ENCODE measurements at places on chromosomes 4 and X.

DNA sequence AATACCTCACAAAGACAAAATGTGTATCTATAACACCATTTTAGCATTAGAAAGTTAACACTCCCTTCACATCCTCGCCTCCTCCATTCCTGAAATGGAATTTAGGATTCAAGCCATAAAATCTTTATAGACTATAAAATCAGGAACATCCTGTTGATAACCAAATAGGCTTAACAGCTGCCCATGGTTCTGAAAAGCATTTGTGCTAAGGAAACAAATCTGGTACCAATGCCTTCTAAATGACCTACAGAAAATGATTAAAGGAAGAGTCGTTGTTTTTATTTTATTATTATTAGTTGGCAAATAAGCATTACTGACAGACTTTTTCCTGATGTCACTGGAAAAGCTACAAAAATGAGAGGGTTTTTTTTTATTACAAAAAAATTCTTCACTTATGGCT lies 79.8 kb downstream of the PAPSS1 start:
- DNase-seq, result no peak

- DNase-seq, result no peak
These were observed 38.2 kb downstream of the AFF1 start for GRCh38 chr4:86972997-86973396.

GRCh38 chr4:169727616-169728015 lies 30.1 kb downstream of the HPF1 start:
- no peak for DNase-seq

GRCh38 chr4:2942037-2942531 lies 21.1 kb downstream of the NOP14 start:
- DNase-seq, result no peak

- no peak for DNase-seq
These were observed 66.8 kb downstream of the RTL9 start for GRCh38 chrX:110425222-110426154.

DNA sequence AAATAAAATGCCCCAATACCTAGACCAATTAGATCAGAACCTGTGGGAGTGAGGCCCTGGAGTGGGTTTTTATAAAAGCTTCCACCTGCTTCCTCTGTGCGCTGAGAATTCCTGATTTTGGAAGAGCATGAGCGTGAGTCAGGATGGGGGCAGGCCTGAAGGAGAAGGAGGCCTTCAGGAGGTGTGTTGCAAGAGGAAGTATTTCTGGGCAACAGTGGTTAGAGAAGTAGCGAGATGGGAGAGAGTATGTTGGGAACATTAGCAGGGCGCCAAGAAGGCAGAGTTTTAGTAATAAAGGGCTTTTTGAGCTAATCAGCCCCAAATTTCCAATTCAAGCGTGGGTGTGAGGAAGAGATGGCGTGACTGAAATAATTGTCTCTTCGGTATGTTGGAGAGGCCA lies 349.8 kb downstream of the UNC5C start:
- no peak for DNase-seq

DNA sequence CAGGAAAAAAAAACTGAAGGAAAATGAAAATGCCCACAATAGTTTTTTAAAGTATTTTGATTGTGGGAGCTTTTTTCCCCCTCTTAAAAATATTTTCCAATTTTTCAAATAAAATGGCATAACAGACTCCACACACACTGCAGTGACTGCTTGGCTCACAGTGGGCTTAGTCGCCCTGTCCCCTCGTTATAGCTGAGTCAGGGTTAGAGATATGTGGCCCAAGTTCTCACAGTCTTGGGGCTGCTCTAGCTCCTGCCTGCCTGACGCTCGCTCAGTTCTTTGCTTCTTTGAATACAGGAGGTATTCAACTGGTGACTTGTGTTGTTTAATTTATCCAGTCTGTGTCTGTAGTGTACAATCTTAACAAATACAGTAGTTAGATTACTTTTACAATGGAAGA lies 47.7 kb downstream of the BEND2 start:
- DNase-seq, result no peak

DNA sequence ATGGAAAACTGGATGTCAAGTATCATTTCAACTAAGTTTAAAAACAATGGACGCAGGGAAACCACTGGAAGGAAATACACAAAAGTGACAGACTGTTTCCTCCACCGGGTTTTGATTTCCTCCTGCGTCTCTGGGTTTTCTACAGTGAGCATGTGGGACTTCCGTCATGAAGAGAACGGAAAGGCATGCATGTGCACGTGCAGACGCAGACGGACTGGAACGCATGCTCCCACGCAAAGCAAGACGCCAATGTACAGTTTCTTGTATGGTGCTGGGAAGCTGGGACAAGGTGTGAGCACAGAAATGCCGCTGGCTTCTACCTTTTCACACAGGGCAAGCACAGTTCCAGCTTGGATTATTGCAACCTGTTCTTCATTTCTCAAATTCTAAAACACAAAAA lies 30.3 kb upstream of the C4orf50 start:
- DNase-seq, result no peak

GRCh38 chr4:139368998-139369397 lies 66.7 kb upstream of the NDUFC1 start:
- no peak for DNase-seq

DNA sequence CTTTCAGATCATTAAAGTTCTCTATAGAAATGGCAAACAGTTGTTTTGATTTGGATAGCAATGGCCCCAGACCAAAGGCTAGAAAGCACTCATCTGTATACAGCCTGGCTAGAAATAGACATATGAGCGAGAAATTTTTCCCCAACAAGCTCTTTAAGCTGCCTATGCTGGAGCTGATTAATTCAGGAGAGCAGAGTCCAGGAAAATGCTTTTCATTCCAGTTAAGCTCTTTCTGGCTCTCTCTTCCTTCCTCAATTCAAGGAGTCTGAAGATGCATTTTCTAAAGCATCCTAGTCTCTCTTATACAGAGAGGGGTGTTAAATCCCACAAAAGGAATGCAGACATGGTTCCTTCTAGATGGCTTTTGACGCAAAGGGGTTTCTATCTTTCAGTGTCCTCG lies 141.7 kb upstream of the RAI2 start:
- DNase-seq, result no peak

DNA sequence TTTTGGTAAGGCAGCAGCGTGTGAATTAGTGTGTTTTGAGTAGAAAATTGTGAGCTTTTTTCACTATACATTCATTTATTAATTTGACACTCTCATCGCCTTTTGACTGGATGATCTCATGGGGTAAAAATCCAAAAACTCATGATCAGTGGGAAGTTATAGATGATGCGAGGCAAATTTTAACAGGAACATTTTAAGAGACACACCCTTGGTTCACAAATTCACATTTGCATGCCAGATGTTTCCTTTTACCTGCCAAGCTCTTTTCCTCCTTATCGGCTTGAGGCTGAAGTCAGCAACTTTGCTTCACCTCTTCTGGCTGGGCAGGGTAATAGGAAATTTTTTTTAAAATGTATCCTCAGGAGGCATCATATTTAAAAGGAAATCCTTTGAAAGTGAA lies 318.0 kb upstream of the HS3ST1 start:
- DNase-seq, result no peak

- no peak for DNase-seq
These were observed 16.1 kb downstream of the IQCM start for GRCh38 chr4:149799546-149799945.

- no peak for DNase-seq
These were observed 450.7 kb downstream of the GASK1B start for GRCh38 chr4:157722146-157722545.

DNA sequence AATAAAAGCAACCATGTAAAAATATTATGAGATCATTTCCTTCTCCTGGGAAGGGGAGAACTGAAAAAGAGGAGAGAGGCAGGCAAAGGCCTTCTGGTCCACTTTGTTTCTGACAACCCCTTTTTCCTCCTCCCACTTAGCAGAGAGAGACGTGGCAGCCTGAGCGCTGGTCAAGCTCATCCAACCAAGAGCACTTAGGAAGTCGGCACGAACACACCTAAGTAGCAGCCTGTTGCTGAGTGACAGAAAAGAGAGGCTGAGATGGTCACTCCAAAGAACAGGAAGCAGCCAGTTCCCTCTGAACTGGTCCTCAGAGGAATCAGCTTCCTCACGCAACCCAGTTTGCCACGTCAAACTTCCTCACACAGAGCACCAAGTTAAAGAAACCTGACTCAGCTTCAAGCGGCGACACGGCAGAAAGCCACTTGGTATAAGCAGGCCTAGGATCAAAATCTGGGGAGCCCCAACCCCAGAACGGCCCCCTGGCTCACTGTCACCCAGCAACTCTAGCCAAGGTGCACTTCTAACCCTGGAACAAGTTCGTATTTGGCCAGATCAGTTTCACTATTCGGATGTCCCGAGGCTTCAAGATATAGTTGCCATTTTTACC lies 861 bp downstream of the SEC24D start:
- DNase-seq, result peak; percentile 17

- no peak for DNase-seq
These were observed 14.6 kb downstream of the PLP1 start for GRCh38 chrX:103791228-103791627.

DNA sequence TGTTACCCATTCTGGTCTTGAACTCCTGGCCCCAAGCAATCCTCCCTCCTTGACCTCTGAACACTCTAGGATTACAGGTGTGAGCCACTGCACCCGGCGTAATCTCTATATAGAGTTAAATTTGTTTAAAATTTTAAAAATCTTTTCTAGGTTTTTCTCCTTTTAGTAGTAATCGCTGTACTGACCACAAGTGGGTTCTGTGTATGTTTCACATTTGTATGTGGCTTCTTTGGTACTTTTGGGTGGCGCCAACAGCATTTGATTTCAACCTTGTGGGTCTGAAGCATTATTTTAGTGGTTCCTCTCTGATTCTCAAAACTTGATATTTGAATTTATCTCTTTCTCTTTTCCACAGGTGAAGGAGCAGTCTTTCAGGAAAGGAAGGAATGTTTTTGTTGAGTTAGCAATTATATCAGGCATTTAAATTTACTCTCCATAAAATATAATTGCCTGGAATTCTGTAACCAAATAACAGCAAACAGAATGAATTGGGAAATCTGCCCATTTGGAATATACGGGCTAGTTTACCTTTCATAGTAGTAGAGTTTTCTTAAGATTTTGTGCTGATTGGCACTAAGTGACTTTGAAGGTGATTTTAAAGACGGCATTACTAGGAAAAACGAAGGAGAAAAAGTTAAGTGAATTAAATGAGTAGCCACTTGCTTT lies 29.5 kb downstream of the ARHGAP10 start:
- DNase-seq, result no peak

DNA sequence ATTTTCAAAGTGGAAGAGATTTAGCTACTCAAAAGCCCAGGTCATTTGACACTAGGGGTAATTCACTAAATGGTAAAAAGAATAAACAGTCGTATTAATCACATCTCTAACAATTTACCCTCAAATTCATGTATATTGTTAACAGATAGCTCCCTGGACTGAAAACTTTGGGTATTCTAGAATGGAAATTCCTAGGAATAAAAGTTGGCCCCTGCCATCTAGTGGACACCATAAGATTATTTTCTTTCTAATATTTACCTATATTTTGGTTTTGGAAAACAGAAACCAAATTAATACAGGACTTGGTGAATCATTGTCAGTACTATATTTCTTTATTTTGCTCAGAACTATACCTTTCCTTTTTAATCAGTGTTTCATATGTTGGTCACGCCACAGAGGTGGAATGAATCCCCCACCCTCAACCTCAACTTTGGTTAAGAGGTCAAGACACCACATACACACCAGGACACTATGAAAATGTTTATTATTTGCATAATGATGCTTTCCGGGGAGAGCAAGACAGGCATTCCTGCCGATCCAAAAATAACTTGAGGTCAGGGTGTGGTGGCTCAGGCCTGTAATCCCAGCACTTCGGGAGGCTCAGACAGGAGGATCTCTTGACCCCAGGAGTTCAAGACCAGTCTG lies 96.2 kb upstream of the APOOL start:
- no peak for DNase-seq

- DNase-seq, result no peak
These were observed 2266.9 kb downstream of the PCDH7 start for GRCh38 chr4:32987111-32987510.

DNA sequence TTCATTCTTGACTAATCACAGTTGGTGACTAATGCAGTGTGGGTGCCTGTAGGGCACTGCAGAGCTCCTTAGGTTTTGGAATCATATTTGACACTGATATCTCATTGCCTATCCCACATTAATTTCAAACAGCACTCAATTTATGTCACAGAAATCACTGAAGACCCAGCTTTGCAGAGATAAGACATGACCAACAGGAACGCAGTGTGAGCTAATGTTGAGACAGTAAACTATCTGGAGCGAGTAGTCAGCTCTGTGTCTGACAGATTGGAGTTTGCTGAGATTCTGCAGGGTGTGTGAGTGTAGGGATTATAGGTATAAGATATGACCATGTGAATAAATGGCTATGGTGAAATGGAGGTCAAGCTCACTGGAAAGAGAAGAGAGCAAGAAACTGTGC lies 1586.1 kb upstream of the AGA start:
- no peak for DNase-seq

DNA sequence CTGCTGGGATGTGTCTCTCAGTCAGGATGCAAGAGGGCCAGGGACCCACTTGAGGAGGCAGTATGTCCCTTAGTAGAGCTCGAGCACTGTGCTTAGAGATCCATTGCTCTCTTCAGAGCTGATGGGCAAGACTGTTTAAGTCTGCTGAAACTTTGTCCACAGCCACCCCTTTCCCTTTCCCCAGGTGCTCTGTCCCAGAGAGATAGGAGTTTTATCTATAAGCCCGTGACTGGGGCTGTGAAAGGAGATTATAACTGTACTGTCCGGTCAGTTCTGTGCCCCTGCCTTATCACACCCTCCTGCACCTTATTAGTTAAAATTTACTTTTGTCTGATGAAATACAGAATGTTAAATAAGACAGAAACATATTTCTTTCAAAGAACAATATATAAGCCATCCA lies 378.4 kb downstream of the PABPC4L start:
- no peak for DNase-seq

DNA sequence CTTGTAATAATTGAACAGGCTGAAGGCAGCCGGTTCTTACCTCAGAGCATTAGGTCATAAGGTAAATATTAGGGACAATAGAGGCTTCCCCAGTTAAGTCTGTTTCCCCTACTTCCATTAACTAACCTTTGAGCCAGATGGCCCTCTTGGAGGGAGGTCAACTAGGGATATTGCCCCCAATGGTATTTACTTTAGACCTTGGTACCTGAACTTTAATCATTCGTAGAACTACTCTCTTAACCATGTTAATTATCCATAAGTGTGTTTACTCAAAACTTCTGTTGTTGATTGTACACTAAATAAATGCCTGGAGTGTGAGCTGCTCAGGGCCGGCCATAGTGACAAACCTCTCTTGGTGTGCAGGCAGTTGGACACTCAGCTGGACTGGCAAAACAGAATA lies 1843.5 kb upstream of the AGA start:
- DNase-seq, result no peak

GRCh38 chr4:65668201-65669089 lies 1.8 kb downstream of the EPHA5 start:
- DNase-seq, result no peak

DNA sequence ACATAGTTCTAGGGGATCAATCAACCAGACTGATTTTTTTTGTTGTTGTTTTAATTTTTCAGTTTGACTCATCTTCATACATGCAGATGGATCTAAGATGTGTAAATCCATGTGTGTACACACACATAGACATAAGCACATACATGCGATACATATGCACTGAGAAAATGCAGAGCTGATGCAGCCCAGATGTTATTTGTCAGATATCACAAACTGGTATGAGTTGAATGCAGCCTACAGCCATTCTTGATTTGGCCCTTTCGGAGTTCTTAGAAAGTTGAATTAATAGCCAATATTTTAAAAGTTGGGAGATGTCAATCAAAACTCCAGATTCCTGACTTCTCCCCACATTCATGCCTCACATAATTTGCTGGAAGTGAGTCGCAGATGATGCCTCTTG lies 180.4 kb downstream of the SPATA18 start:
- no peak for DNase-seq

Measured in effector memory CD4-positive, alpha-beta T cell (primary cell).